Astrocyte (in vitro differentiated cells and primary cell): ENCODE measurements at places on chromosomes 12 and 14.

DNA sequence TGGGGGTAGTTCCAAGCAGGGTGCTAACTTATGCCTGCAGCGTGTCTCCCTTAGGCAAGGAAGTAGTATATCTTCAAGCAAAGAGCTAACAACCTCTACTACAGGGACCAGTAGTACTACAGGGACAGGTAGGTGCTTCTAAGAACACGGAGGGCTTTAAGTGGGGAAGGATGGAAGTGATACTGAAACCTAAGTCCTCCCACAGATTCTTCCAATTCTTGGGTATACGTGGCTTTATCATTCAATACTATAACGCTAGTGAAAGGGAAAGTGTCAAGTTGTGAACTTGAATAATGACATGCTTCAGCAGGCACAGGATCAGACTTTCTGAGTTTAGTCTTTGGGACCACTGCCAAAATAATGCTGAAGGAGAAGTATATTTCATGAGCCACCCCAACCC, 241.7 kb downstream of the CEP128 start:
- no peak for DNase-seq

DNA sequence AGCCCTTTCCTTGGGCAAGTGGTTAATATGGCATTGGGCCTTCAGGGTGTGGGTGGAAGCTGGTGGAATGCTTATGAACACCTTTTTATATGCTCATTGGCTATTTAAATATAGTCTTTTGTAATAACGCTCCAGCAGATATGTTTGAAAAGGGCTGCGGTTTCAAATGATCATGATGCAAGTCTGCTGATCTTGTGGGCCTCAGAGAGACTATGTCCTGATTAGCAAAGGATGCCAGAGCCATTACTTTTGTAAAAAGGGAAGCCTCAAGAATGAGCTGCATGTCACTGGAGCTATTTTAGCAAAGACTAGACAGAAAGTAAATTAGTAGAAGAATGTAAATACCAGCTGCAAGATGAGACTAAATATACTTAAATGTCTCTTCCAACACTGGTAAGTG, 200.5 kb downstream of the GXYLT1 start:
- peak; percentile 89 for DNase-seq

GRCh38 chr12:106722837-106723236, 51.6 kb upstream of the RIC8B start:
- no peak for DNase-seq

DNA sequence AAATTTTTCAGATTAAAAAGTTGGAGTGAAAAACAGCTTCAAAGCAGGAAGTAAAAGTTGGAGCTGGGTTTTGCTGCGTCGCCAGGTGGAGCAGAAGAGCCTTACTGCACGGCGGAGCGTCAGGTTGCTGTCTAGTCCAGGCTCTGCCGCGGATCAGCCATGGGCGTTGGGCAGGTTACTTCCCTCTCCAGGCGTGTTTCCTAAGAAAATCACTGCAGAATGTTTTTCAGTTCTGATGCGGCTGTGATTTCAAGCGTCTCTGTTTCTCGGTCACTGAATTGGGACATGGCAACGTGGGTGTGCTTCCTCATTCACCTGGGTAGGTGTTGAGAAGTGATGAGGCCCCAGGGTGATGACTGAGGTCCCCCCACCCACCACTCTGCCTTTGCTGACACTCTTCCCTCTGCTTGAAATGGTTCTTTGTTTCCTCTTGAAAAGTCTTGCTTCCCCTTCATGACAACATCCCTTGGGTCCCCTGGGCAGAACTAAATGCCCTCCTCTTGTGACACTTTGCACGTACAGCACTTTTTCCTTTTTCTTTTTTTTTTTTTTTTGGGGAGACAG, 7.6 kb downstream of the EVL start:
- DNase-seq = no peak

- DNase-seq = peak; percentile 14
These were observed 2.8 kb upstream of the A2ML1 start for GRCh38 chr12:8819666-8819980.

GRCh38 chr12:49582850-49583249, 14.9 kb upstream of the MCRS1 start:
- no peak for DNase-seq

DNA sequence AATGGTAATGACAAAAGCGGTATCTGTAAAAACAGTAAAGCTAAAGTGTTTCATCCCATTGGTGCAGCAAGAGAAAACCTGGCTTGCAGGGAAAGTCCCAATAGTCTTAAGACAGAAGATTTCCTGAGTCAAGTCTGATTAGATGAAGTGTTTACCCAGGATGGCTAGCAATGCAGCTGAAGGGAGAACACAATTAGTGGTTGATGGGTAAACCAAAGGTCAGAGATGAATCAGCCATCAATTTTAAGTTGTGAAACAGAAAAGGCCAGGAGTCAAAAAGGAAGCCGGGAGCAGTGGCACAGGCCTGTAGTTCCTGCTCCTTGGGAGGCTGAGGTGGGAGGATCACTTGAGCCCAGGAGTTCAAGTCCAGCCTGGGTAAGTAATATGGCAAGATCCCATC, 52.6 kb downstream of the SEC23A start:
- peak; percentile 80 for DNase-seq

GRCh38 chr12:81207173-81207572, 129.3 kb downstream of the ACSS3 start:
- DNase-seq = no peak

GRCh38 chr12:97168804-97169203, 261.7 kb downstream of the NEDD1 start:
- DNase-seq = peak; percentile 8

DNA sequence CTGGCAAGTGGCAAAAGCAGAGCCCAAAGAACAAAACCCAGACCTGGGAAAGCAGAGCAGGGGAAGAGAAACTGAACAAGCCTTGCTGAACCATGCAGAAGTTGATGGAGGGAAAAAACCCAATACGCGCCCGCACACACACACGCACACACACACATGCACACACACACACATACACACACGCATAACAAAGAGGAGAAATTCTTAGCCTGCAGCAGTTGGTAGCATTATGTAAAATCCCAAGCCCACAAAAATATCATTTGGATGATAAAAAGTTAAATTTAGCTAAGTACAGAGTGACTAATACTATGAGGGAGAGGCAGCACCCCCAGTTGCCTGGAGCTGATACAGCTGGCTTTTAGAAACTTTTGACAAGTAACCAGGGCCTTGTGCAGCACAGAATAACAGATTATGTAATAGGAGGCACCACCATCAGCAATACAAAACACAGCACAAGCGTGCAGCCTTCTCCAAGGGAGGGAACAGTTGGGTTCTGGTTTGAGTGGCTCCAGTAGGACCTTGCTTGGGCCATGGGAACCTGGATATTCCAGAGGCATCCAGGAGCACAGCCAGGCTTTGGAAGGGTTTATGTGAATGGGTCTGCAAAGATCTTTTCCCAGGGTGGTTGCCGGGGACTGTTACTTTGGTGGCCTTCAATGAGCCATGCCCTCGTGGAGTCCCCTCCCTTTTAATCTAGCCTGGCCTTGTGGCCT, 35.3 kb downstream of the PITPNM2 start:
- peak; percentile 97 for DNase-seq

GRCh38 chr12:120194226-120194533, 335 bp downstream of the GCN1 start:
- no peak for DNase-seq

GRCh38 chr14:24304019-24304387, 3.8 kb downstream of the CIDEB start:
- no peak for DNase-seq

GRCh38 chr14:103078860-103079587, 5.0 kb upstream of the LBHD2 start:
- DNase-seq = no peak

DNA sequence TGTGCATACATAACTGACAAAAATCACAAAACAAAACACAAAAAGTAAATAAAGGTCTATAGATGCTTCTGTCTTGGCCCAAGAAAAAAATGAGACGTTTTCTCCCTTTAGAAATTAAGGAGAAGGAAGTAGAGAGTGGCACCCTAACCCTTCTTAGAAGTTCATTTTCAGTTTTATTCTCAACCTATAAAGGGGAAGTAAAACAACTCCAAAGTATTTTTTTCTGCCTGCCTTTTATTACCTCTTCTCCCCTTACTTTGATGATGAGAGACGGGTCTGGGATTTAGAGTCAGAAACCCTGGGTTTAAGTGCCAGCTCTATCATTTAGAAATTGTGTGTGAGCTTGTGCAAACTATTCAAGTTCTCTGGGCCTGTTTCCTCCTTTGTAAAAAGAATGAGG, 2.8 kb downstream of the PRIM1 start:
- DNase-seq = no peak

GRCh38 chr14:90547968-90548367, 151.1 kb downstream of the CALM1 start:
- DNase-seq = no peak

DNA sequence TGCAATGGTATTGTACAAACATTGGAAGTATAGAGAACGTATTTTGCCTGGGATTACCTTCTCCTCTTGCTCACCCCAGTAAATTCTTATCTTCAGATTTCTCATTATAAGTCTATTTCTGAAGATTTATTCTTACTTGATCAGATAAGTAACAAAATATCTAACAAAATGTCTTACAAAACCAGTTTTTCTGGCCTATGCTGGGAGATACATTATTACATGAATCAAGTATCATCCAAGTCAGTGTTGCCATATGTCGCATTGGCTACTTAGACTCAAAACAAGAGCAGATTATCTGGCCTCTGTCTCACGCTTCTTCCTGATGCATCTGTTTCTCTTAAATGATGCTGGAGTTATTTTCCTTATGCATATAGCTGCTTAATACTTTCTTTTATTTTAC, 408.5 kb downstream of the CCER1 start:
- DNase-seq = no peak

DNA sequence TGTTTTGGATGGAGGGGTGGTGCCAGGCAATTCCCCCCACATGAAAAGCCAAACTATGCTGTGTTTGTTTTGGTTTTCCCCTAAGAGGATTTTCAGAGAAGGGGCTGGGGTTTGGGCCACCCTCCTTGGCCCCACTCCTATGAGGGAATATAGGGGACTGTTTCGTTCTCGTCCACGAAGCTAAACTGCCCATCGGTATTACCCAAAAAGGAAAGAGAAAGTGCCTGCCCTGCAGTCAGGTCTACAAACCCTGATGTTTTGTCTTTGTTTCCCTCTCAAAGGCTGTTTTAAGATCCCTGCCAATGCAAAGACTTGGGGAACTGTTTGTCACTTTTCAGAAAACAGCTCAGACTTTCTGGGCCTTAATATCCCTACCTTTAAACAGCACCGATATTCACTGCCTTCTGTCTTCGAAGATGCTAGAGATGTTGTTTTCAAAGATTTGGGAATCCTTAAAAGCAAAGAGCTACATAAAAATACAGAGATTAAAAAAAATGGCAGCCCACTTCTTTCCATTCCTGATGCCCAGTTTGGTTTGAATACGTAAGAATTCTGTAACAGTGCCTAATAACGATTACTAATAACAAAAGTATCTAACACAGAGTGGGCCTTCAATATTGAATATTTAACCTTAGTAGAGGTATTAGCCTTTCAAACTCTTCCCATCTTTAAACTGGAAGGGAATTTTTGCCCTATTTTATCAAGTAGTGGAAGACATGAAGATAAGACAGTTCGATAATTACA, 518.4 kb downstream of the MED13L start:
- no peak for DNase-seq

DNA sequence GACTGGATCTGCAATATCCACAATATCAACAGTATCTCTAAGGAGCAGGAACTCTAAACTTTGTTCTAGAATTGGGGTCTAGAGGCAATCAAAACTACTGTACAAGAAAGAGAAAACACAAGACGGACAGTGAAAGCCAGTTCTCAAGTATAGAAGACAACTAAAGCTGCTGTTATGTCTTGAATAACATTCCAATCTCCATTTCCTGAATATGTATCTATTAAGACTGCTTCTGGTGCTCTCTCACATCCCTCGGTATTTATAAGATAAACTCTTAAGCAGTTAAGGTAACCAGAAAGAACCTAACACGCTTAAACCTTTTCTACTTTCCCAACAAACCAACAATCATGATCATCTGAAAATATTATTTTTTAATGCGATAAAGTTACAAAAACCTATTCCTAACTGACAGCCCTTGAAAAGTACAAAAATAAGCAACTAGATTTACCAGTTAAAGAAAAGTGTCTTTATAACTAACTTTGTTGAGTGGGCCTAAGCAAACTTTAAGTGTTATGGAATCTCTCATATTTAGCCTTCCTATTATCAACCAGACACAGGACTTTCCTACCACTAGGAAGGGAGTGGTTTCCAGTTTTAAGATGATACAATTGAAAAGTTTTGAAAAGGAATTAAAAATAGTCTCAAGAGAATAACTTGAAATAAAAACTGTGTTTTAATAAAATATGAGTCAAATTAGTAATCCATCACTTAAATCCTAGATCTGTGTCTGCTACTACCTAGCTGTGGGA, 30.7 kb downstream of the NUMB start:
- no peak for DNase-seq

GRCh38 chr14:71538288-71538687, 393.9 kb upstream of the RGS6 start:
- DNase-seq = no peak

GRCh38 chr14:101628471-101628966, 67.2 kb downstream of the DIO3 start:
- DNase-seq = peak; percentile 20

- no peak for DNase-seq
These were observed 52.6 kb downstream of the FZD10 start for GRCh38 chr12:130214686-130215395.

GRCh38 chr12:56128670-56129205, 671 bp downstream of the ESYT1 start:
- DNase-seq = no peak

GRCh38 chr12:21566223-21566906, 38.3 kb downstream of the GYS2 start:
- DNase-seq = no peak

DNA sequence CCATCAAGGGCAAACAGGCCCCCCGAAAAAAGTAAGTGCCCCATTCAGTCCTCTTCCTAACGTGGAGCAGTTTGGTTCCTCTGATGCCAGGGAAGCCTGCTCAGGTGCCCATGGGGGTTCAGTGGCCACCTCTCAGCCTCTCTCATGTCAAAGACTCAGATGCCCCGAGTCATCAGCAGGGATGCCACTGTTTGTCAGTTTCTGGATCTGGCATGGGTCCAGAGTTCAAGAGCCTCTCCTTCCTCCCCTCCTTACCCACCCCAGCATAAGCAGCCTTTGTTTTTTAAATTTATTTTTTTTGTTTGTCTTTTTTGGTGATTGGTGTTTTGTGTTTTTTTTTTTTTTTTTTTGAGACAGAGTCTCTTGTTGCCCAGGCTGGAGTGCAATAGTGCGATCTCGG, 11.3 kb downstream of the KMT5A start:
- no peak for DNase-seq

- DNase-seq = no peak
These were observed 878.1 kb downstream of the C12orf50 start for GRCh38 chr12:87150969-87151662.
